ENCODE measurements at places on chromosomes 16 and 17. TPM values are rescaled to one million over a fixed set of nuclear protein-coding genes. Genes with fewer than 3 reads are reported as not detected.

GRCh38 chr16:82265809-82266208 lies 95.8 kb upstream of the MPHOSPH6 start:
- no peak overlapping the region for H3K27ac ChIP-seq
- no peak overlapping the region for H3K4me3 ChIP-seq
- H3K4me1 ChIP-seq: peaks cover 8% of the 10 kb centered on the region
- H3K36me3 ChIP-seq: no peaks in the 10 kb centered on the region
- DNase-seq: no peak

DNA sequence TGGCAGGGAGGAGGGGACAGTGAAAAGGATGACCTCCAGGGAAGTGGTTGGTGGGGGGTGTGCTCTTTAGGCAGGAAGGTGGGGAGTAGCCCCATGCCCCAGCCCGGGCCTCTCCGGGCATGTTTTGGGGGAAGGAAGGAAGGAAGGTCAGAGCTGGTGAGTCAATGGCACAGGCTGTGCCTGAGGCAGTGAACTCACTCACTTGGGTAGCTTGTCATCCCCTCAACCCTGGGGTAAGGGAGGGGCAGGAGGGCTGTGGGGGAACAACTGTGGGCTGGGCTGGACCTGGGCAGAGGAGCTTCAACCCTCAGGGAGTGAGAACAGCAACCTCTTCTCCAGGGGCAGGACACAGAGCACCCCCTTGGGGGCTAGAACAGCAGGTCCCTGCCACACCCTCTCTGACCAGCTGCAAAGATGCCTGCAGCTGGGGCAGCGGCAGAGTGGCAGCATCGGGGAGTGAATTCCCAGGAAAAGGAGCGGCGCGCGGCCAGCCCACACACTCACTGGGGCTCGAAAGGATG lies 6.3 kb downstream of the CSF3 start:
- no peaks in the 10 kb centered on the region for H3K27me3 ChIP-seq
- DNase-seq: no peak
- H3K4me3 ChIP-seq: no peak overlapping the region

The PRCD gene
- 2.7 TPM for total RNA-seq

The NTN3 gene
- total RNA-seq: 4.8 TPM

The OGFOD1 gene
- 45.6 TPM for total RNA-seq

The CPHXL2 gene
- total RNA-seq: not detected

DNA sequence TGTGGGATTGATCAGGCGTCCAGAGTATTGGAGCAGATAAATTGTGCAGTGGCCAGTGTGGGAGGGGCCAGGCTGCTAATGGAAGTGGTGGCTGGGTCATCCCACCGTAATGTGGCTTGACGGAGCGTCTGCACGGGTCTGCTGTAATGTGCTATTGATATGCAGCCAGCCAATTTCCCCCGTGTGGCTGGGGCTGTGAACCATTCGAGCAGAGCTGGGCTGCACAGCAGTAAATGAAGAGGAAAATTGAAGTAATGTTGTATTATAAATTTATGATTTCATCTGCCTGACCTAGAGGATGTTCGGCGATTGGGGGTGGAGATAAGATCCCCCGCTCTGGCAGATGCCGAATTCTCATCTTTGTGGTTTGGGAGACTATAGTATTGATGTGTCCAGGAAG lies 121.5 kb downstream of the CCDC182 start:
- H3K27me3 ChIP-seq: no peaks in the 10 kb centered on the region
- H3K36me3 ChIP-seq: no peaks in the 10 kb centered on the region
- peaks cover 9% of the 10 kb centered on the region for H3K4me1 ChIP-seq
- no peak for DNase-seq
- peak overlapping the region; percentile 42 for H3K27ac ChIP-seq

DNA sequence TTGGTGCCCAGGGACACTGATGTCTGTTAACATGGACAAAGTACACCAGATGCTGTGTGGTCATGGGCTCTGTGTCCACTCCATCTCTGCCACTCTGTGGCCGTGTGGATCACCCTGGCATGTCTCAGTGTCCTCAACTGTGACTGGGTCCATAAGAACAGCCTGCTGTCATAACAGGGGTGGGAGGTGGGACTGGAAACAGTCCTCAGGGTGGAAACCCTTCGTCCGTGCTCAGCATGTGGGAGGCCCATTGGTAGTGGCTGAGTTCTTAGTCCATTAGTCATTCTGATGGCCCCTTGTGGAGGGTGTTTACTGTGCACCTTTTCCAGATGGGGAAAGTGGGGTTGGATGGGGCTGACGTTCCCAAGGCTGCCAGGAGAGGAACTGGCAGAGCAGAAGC lies 12.8 kb downstream of the FLYWCH2 start:
- no peak overlapping the region for H3K4me3 ChIP-seq
- no peaks in the 10 kb centered on the region for H3K27me3 ChIP-seq
- peaks cover 6% of the 10 kb centered on the region for H3K4me1 ChIP-seq
- H3K36me3 ChIP-seq: no peaks in the 10 kb centered on the region
- H3K27ac ChIP-seq: no peak overlapping the region

DNA sequence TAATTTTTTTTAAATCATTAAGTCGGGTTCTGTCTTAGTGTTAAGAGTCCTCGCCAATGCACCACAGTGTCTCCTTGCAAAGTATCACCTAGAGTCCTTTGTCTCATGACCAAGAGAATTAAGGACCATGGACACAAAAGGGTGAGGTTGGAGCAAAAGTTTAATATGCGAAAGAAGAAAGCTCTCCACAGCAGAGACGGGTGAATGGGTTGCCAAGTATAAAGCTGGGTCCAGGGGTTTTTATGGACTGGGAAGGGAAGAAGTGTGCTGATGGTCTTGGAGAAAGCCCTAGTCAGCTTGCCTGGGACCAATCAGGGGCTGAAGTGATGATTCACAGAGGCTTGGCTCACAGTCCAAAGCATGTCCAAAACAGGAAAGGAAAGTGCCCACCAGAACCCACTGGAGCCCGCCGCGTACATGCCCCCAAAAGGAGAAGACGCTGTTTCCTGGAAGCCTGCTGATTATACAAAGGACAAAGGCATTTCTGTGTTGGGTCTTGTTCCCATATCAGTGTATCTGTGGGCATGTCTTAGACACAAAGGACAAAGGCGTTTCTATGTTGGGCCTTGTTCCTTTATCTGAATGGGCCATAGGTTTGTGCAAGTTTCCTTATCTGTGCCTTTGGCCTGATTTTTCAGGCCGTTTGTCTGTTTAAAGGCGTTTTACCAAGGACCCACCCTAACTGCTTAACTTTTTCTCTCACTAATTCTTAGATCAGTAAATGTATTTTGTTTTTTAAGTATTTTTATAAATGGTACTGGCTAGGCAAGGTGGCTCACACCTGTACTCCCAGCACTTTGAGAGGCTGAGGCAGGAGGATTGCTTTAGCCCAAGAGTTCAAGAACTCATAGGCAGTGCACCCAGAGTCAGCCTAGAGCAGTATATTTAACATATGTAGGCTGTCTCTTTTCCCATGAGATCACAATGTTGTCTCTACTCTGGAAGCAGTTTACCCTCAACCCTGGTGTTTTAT lies 28.7 kb upstream of the ATF7IP2 start:
- H3K36me3 ChIP-seq: no peaks in the 10 kb centered on the region
- peak overlapping the region; percentile 83 for H3K27ac ChIP-seq
- no peak for DNase-seq
- H3K4me3 ChIP-seq: no peak overlapping the region
- H3K4me1 ChIP-seq: peaks cover 8% of the 10 kb centered on the region
- H3K27me3 ChIP-seq: no peaks in the 10 kb centered on the region

The TVP23C gene
- 40.7 TPM for total RNA-seq

- no peak overlapping the region for H3K27ac ChIP-seq
- no peaks in the 10 kb centered on the region for H3K36me3 ChIP-seq
- no peak for DNase-seq
- no peaks in the 10 kb centered on the region for H3K27me3 ChIP-seq
- H3K4me1 ChIP-seq: no peaks in the 10 kb centered on the region
These were observed 234.1 kb upstream of the MON1B start for GRCh38 chr16:76956841-76957240.

DNA sequence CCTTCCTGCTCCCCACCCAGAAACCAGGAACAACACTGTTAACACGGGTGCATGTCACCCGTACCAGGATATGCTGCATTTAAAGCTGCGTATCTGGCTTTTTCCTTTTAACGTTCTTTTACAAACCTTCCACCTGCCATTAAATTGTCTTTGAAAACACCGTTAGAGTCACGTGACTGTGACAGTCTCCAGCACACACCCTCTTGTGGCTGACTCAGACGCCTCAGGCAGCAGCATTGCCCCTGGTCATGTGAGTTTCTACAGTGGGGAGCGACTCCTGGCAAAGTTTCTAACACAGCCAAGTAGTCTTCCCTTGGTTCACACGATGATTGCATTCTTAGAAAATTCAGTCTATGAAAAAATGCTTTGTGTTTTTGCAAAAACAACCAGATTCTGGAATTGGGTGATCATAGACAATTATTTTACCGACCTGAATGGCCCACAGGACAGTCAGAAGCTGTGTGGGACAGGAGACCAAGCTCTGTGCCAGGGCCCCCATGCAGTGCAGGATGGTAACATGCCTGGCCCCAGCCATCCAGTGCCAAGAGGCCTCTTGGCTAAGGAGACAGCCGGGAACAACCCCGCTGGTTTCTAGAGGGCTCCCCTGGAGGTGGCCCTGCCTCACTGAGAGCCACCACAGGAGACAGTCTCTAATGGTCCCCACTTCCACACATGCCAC lies 199.1 kb downstream of the KATNIP start:
- H3K27me3 ChIP-seq: no peaks in the 10 kb centered on the region
- no peaks in the 10 kb centered on the region for H3K4me1 ChIP-seq
- H3K36me3 ChIP-seq: no peaks in the 10 kb centered on the region
- no peak overlapping the region for H3K27ac ChIP-seq
- no peak overlapping the region for H3K4me3 ChIP-seq
- DNase-seq: peak; percentile 88

DNA sequence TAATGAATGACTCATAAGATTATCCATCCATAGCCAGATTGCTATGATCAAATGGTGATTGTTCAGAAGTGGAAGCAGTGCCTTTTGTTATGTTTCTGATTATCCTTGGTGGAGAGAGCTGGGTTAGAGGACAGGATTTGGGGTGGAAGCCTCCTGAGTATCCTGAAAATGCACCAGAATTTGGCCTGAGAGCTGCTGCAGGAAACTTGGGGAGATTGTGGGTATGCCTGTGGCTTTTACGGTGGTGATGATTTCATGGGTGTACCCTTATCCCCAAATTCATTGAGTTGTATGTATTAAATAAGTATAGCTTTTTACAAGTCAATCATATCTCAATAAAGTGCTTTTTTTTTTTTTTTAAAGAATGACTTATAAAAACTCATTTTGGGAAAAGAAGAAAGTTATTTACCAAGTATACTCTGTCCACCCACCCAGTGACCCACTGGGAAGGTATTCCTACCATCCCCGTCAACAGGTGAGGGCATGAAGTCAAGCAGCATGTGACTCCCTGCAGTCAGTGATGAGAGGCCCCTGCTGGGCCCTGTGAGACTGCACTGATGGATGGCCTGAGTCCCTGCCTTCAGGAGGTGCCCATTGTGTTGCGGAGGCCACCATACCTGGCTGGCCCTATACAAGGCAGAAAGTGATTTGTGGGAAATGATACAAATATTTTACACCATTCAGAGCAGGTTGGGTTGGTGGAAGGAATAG lies 28.4 kb downstream of the NKD1 start:
- no peaks in the 10 kb centered on the region for H3K27me3 ChIP-seq
- no peak overlapping the region for H3K27ac ChIP-seq
- H3K4me1 ChIP-seq: peaks cover 6% of the 10 kb centered on the region
- H3K36me3 ChIP-seq: no peaks in the 10 kb centered on the region

- H3K4me1 ChIP-seq: no peaks in the 10 kb centered on the region
- H3K4me3 ChIP-seq: no peak overlapping the region
- no peaks in the 10 kb centered on the region for H3K36me3 ChIP-seq
These were observed 1153.4 kb downstream of the CDH8 start for GRCh38 chr16:60882816-60883215.

GRCh38 chr16:87661561-87661960 lies 59.3 kb downstream of the JPH3 start:
- no peaks in the 10 kb centered on the region for H3K27me3 ChIP-seq
- peak; percentile 74 for DNase-seq
- H3K4me3 ChIP-seq: no peak overlapping the region
- no peak overlapping the region for H3K27ac ChIP-seq
- H3K4me1 ChIP-seq: no peaks in the 10 kb centered on the region
- no peaks in the 10 kb centered on the region for H3K36me3 ChIP-seq

The CD300LB gene
- not detected for total RNA-seq

The NPIPB2 gene
- 5.5 TPM for total RNA-seq

The SP2 gene
- total RNA-seq: 3.3 TPM

DNA sequence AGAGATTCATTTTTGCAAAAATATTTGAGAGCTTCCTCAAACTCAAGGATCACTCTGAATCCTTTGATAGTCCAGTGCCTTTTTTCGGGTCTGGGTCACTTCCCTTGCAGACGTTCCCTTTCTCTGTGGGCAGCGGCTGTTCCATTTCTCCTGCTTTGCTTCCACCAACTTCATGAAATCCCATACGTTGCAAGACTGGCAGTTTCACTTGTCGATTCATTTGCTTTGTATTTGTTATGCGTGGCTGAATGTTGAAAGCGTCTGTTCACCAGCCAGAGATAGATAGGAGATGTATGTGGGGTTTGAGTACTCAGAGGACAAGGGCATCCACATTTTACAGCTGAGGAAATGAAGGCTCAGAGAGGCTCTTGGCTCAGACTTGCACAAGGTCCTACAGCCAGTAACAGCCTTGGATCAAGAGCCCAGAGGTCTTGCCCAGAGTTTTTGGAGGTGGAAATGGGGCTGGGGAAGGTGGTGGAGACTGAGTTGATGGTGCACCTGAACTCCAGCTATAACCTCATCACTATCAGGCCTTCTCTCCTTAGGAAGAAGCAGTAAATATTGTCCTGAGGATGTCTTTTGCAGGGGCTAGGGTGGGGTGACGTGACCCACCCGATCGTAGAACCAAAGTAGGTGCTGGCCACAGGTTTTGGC lies 1.3 kb upstream of the CCDC102A start:
- H3K27ac ChIP-seq: peak overlapping the region; percentile 73
- H3K4me1 ChIP-seq: peaks cover 32% of the 10 kb centered on the region
- no peak for DNase-seq
- H3K36me3 ChIP-seq: no peaks in the 10 kb centered on the region
- H3K4me3 ChIP-seq: no peak overlapping the region
- no peaks in the 10 kb centered on the region for H3K27me3 ChIP-seq
